ENCODE measurements at places on chromosomes 13 and 19.

GRCh38 chr19:14517446-14517839, 754 bp downstream of the DNAJB1 start:
- no peak for DNase-seq

- DNase-seq, result no peak
Observed at GRCh38 chr19:18475762-18476331, 37.9 kb upstream of the ISYNA1 start.

- DNase-seq, result no peak
Observed at GRCh38 chr13:32988608-32989289, 27.5 kb upstream of the KL start.

GRCh38 chr13:26989957-26990713, 181.5 kb downstream of the USP12 start:
- DNase-seq, result no peak

- DNase-seq, result no peak
Observed at GRCh38 chr19:46180701-46181387, 32.8 kb downstream of the IGFL2 start.

GRCh38 chr13:101989798-101990350, 412.0 kb downstream of the FGF14 start:
- no peak for DNase-seq

DNA sequence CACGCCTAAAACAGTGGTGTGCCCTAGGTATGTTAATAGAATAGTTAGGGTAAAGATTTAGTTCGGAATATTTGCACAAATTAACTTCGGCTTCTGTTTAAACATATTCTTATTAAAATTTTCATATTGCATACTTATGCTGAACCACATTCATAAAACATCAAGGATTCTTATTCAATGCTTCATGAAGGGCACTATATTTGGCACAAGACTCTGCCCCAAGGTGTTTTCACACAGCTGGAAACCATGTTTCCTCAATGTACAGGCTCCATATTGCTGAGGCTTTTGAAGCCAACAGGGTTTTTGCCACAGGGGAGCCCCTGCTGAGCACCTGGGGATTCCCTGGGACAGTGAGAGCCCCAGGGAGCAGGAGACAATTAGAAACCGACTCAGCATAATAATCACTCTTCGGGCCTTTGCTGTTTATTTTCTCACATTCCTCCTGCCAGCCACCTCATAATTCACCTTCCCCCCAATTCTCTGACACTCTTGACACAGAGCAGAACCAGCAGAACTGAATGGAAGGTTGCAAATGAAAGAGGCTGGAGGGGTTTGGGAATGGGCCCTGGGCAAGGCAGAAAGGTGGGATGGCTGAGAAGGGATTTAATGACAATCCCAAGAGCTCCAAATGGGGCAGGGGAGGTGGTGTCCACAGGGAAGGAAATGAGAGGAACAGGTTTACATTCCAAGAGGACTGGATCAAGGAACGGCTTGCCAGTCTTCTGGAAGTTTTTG, 72.3 kb upstream of the POMP start:
- DNase-seq, result no peak

- DNase-seq, result no peak
Observed at GRCh38 chr13:67489016-67489415, 258.9 kb upstream of the PCDH9 start.

GRCh38 chr13:25180775-25181537, 8.9 kb upstream of the AMER2 start:
- no peak for DNase-seq

DNA sequence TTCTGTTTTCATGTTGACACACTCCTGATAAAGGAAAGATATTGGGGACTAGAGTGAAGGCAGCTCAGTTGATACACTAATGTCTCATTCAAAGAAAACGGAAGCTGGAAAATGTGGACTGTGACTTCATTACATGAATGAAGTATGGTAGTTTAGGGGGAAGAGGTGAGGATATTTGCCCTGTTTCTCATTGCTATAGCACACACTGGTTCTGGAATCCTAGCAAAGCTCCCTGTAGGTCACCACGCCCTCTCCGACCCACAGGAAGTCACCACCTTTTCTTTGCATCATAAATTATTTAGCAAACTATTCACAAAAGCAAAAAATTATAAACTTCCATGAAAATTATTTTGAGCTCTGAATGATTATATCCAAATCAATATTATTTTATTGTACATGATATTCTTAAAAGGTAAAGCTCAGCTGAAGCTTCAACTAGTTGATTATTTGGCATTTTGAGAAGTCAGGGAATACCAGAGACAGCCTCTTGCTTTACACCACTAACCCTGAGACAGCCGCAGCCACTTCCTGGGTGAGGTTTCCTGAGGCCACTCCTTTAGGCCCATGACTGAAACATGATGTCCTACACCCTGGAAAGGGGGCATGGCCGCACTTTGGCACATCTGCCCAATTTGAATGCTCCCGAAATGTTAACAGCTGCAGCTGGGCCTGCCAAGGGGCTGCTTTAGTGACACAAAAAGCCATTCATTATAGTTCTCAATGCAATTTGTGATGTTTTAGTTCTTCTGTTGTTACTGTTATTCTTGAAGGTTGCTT, 50.0 kb upstream of the WDFY2 start:
- no peak for DNase-seq

GRCh38 chr13:24224232-24224680, 63.7 kb downstream of the SPATA13 start:
- no peak for DNase-seq

DNA sequence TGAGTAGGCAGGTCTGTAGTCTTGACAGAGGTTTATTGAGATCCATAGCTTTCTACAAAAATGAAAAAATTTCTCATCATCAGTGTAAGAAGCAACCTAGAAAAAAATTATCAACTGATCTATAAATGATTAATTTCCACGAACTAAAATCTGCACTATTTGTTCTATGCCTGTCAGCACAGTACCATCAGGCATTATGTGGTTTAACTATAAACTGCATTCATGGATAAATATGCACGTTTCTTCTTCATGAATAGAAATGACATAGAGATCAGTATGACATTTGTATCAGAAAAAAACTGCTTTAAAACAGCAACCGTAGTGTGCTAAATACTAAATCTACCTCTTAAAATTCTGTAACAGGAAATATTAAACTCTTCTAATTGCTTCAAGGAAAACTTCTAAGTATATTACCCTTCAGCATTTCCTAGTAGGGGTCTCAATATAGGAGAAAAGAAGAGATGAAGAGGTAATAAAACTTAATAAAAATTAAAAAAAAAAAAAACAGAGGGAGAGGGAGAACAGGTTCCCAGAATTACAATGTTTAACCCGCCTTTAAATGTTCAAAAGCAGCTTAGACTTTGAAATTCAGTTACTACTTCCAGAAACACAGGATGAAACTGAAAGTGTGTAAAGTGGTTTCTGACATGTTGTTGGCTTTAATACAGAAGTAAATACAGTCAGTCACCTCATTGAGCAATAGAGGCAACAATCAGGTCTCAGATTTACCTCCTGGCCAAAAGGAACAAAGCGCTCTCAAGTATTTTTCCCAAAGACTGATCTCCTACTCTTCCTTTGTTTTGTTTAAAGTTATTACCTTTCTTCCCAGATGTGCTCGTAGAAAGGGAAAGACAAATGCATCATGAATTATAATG, 144.4 kb downstream of the DIAPH3 start:
- no peak for DNase-seq

- DNase-seq, result peak; percentile 86
Observed at GRCh38 chr19:46069806-46070341, 29.1 kb upstream of the IGFL4 start.

DNA sequence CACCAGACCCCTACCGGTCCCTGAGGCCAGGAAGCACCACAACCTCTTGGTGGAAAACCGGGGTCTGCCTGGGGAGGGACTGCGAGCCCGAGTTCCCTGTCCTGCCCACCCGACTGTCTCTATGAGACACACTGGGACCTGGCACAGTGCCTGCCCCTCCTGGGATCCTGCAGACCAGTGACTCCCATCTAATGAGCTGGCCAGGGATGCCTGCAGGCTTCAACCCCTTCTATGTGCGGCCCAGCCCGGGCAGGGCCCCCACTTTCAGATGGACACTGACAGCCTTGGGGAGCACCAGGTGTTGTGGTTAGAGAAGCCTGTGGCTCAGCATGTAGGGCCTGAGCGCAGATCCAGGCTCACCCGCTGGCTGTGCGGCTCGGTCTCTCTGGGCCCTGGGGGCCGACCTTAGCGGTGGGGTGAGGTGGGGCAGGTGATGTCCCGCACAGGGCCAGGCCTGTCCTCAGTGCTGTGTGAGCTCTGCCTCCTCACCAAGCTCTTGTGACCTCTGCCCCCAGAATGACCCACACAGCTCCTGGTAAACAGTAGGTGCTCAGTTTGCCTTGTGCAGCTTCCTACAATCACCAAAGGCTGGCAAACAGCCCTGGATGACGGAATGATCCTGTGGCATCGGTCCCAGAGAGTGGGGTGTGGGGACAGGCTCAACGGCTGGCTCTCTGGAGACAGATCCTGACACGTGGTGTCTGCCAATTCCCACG, 17.9 kb upstream of the CACTIN start:
- DNase-seq, result no peak

- no peak for DNase-seq
Observed at GRCh38 chr19:33559996-33560395, 38.4 kb upstream of the PEPD start.

DNA sequence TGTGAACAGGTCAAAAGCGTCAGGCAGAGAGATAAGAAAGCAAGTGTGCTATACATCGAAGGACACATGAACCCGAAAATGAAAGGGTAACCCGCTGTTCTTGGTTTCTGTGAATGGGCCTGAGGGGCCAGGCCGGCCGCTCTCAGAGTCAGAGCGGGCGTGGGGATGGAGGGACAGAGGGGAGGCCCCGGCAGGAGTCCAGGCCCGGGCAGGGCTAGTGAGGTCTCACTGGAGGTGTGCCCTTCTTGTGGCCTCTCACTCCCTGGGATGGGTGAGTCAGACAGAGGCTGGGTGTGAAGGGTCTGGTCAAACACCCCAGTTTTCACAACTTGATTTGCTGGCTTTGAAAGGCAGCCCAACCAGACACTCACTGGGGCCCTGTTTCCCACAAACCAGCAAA, 17.4 kb upstream of the NDUFS7 start:
- no peak for DNase-seq

DNA sequence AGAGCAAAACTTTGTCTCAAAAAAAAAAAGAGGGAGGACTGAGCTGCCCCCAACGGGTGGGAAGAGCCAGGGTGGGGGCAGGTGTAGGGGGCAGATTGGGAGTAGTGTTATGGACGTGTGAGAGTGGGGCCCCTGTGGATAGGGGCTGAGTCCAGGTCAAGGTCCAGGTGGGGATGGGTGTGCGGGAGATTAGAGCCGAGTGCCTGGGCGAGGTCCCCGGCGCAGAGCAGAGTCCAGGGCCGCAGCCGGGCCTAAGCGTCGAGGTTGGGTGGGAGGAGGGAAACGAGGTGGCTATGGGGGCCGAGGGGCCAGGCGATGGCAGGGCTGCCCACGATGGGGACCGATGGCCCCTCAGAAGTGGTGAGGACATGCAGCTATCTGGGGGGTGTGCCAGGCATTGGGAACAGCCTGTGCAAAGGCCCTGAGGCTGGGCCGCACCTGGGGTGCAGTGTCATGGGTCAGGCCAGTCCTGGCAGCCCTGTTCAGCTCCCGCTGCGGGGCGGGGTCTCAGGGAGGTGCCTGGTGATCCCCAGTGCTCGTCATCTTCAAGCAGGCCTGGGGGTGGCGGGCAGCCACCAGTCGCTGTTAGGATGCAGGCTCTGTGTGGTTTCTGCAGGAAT, 12.3 kb upstream of the MISP start:
- DNase-seq, result no peak

- DNase-seq, result no peak
Observed at GRCh38 chr19:8304841-8305621, 3.1 kb downstream of the CD320 start.

GRCh38 chr13:28531077-28531844, 36.3 kb upstream of the FLT1 start:
- DNase-seq, result peak; percentile 52

- DNase-seq, result no peak
Observed at GRCh38 chr19:474126-475078, 13.6 kb upstream of the SHC2 start.

GRCh38 chr13:33751151-33751550, 66.8 kb upstream of the RFC3 start:
- DNase-seq, result no peak

GRCh38 chr13:24085662-24086061, 74.9 kb upstream of the SPATA13 start:
- DNase-seq, result no peak

DNA sequence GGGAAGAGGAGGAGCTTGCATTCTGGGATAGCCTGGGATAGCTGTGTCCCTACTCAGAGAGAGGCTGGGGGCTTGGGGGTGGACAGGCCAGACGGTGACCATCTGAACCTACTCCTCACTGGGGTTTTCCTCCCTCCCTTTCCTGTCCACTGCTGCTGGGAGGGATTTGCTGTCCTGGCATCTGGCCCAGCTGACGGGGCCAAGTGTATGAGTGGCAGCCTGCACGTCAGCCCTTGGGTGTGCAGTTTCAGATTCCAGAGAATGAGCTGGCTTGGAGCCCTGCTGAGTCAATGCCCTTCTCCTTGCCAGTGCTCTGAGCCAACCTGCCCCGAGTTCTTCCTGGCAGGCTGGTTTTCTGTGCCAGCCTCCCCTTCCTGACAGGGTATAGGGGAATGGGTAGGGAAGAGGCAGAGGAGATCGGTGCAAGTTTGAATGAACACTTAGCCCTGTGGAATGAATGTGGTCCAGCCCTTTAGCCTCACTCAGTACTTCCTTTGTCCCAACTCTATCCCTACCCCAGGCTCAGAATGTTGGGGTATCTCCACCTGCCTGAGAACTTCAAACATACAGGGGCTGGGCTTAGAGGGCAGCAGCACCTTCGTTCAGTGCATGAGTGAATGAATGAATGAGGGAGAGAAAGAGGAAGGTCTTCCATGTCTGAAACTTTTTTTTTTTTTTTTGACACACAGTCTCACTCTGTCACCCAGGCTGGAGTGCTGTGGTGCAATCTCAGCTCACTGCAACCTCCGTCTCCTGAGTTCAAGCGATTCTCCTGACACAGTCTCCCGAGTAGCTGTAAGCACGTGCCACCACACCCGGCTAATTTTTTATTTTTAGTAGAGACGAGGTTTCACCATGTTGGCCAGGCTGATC, 1.8 kb upstream of the ANGPTL4 start:
- DNase-seq, result peak; percentile 93

DNA sequence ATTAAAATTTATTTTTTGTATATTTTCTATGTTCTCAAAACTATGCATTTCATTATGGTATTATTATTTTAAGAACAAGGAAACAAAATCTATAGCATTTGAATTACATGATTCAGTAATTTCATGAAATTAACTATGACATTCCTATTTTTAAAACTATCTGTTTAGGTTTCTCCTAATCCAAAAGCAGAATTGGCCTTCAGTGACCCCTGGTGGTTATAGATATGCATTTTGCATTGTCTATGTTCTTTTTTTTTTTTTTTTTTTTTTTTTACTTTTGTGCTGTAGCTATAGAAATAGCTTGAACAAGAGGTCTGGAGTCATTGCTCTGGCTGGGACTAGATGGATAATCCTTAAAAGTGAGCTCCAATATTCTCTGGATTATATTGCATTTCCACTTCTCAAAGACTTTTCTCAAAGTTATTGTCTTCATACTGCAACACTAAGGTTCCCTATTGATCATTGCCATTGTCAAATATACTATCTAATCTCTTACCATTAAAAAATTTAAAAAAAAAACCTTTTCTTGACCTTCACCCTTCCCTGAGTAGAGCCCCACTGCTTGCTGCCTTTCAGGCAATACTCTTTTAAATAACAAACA, 15.9 kb upstream of the DNAJC3 start:
- no peak for DNase-seq

- no peak for DNase-seq
Observed at GRCh38 chr19:31961667-31962066, 383.7 kb upstream of the ZNF507 start.
